ENCODE measurements at places on chromosomes 12 and 14. TPM values are rescaled to one million over a fixed set of nuclear protein-coding genes. Genes with fewer than 3 reads are reported as not detected.

L2HGDH gene
- total RNA-seq: 14.1 TPM

SLCO1C1 gene
- not detected for total RNA-seq

FAM181A gene
- total RNA-seq: not detected

- DNase-seq: no peak
Observed at GRCh38 chr14:44609201-44609600, 102.1 kb upstream of the FSCB start.

GRCh38 chr14:69571449-69572029 lies 3.1 kb downstream of the CCDC177 start:
- DNase-seq: no peak

DNA sequence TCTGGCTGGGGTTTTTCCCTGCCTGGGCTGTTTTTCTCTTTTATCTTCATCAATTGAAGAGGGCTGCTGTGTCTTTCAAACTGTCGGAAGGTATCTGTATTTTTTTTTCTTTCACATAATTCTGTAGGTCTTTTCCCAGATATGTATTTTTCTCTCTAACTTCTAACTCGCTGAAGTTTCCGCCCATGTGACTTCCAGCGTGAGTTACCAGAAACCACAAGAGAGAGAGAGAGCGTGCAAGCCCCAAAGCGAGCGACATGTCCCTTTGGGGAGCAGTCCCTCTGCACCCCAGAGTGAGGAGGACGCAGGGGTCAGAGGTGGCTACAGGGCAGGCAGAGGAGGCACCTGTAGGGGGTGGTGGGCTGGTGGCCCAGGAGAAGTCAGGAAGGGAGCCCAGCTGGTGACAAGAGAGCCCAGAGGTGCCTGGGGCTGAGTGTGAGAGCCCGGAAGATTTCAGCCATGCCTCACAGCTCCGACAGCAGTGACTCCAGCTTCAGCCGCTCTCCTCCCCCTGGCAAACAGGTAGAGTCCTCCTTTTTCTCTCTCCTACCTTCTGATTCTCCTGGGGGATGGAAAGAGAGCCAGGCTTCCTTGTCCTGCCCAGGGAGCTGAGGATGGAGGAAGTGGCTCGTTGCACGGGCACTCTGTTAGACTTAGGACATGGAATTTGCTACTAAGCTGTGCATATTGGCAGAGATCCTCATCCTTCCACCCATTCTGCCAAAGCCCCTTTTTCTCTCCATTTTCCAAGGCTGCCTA lies at the start of gene BATF:
Gene BATF (plus strand): TSS at position 246 of the 759 bp plus-strand sequence. CDS start 214 bp downstream, at position 460.
- DNase-seq: no peak

DNA sequence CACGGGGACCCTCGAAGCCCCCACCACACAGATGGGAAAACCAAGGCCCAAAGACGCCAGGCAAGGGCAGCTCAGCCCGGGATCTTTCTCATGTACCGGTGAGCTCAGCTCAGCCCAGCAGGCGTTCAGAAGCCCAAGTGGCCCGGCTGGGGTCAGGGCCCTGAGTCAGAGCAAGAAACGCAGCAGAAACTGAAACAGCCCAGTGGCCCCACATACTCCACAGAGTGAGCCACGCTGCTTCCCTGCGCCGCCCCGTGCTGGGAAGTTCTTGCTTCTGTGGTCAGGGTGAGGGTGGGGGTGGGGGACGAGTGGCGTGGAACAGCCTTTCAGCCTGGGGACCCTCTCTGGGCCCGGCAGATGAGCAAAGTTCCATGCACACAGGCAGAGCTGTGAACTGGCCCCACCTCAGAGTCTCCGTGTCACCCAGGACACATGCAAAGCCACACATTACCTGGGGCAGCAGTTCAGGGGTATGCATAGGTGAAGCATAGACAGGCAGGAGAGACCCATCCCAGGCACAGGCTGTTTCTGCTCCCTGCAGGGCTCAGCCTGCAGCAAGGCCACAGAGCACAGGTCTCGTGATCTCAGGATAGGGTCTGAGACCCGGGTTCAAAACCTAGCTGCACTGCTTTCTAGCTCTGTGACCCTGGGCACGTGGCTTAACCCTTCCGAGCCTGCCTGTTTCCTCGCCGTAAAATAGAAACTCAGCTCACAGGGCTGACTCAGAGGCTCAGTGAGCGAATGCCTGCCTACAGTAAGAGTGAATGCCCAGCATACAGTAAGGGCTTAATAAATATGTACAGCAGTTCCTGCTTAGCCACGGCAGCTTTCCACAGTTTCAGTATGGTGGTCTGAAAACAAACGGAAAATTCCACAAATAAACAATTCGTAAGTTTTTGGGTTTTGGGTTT lies 21.6 kb downstream of the NCOR2 start:
- DNase-seq: peak; percentile 76

- DNase-seq: no peak
Observed at GRCh38 chr12:92928421-92928961, 604 bp downstream of the EEA1 start.

DNA sequence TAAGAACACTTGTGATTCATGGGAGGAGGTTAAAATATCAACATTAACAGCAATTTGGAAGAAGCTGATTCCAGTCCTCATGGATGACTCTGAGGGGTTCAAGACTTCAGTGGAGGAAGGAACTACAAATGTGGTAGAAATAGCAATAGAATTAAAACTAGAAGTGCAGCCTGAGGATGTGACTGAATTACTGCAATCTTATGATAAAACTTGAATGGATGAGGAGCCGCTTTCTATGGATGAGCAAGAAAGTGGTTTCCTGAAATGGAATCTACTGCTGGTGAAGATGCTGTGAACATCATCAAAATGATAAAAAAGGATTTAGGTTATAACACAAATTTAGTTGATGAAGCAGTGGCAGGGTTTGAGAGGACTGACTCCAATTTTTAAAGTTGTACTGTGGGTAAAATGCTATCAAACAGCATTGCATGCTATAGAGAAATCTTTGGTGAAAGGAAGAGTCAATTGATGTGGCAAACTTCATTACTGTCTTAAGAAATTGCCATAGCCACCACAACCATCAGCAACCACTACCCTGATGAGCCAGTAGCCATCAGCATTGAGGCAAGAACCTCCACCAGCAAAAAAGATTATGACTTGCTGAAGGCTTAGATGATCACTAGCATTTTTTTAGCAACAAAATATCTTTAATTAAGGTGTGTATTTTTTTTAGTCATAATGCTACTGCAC lies 25.9 kb upstream of the MTERF2 start:
- no peak for DNase-seq

GRCh38 chr14:104580961-104581360 lies 1.4 kb downstream of the C14orf180 start:
- DNase-seq: no peak

- no peak for DNase-seq
Observed at GRCh38 chr12:90211017-90211416, 502.4 kb upstream of the ATP2B1 start.

GRCh38 chr12:62659453-62660295 lies 193.0 kb downstream of the MON2 start:
- DNase-seq: no peak
